ENCODE measurements at places on chromosomes 5 and 9. TPM values are rescaled to one million over a fixed set of nuclear protein-coding genes. Genes with fewer than 3 reads are reported as not detected.
A peak's percentile ranks its signal among the peaks of the same experiment; 100 is the strongest.

Gene TPPP
- 7.5 TPM for total RNA-seq

Gene EMB
- 16.1 TPM for total RNA-seq

DNA sequence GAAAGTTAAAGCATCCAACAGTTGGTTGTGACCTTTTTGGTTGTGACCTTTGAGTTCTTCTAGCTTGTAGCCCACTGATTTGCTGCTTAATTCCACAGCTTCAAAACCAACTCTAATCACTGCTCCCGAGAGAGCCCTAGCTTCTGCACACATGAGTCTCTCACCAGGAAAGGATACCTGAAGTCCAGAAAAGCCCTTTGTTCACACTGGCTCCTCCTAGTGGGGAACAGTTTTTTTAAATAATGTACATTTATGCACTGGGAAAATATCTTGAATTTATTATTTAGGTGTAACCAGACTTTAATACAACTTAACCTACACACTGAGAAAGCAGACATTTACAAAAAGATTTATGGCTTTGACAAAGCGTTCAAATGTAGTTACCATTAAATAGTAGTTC, 120.2 kb upstream of the CCDC152 start:
- no peak for DNase-seq

- DNase-seq: no peak
Measured at GRCh38 chr9:128293091-128293490, 17.0 kb downstream of the SWI5 start.

Gene TRIM7
- total RNA-seq: 3.0 TPM

GRCh38 chr9:128136816-128137793, 9.6 kb upstream of the PTGES2 start:
- DNase-seq: no peak

DNA sequence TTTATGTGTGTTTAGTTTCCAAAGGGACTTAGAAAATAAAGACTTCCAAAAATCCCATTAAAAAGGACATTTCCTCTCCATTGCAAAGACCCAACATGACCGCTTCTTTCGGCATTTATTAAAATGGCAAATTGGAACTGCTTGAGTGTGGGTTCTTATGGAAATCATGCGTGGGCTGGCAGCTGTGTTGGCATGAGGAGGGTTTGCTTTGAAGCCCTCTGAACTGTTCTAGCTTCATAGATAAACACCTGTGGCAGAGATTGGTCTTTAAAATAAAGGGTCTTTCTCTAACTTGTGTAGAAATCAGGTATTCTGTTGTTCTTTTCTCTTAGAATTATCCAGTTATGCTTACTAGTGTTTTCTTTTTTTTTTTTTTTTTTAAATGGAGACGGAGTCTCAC, 55.9 kb upstream of the TEX48 start:
- DNase-seq: no peak

- no peak for DNase-seq
Measured at GRCh38 chr5:192970-193831, 1.9 kb downstream of the LRRC14B start.

DNA sequence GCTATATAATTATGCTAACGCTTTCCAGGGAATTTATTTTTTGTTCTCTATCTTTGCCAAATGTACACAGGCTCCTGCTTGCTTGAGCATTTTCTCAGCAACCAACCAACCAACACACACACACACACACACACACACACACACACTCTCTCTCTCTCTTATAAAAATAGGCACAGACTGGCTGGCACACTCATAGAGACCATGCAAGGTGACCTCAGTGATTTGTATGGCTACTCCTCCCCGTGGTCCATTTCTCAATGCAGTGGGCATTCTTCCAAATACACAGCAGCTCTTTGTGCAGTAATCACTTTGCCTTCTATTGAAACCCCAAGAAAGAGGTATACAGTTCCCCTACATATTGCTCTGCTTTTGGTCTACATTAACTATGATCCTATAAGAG, 416.0 kb downstream of the MAN2A1 start:
- no peak for DNase-seq

GRCh38 chr5:111227801-111228200, 3.6 kb downstream of the CAMK4 start:
- no peak for DNase-seq

- peak; percentile 43 for DNase-seq
Measured at GRCh38 chr9:101485924-101486692, 47.5 kb upstream of the RNF20 start.

GRCh38 chr9:123550797-123551196, 194.8 kb downstream of the CRB2 start:
- DNase-seq: no peak

DNA sequence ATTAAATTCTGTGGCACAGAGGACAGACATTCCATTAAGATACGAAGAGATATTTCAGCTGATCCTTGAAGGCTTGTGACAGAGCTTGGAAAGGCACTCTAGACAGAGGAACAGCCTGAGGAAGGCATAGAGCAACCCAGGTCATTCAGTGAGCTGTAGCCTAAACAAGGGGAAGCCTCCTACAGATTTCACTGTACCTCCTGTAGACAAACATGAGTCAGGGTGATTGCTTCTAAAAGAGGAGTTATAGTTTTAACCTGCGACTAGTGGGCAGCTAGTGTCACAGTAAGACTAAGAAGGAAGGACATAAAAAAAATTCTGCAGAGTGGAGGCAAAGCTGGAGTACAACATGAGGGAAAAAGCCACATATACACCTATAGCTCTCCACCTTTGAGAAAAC, 43.5 kb upstream of the ANKDD1B start:
- no peak for DNase-seq

DNA sequence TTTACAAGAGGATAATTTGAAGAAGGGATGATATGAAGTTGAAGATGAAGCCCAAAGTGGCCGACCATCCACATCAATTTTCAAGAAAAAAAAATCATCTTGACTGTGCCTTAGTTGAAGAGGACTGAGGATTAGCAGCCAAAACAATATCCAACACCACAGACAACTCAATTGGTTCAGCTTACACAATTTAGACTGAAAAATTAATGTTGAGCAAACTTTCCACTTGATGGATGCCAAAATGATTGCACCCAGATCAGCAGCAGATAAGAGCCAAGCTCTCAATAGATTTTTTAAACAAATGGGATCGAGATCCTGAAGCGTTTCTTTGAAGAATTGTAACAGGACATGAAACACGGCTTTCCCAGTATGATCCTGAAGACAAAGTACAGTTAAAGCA, 163.2 kb downstream of the GADD45G start:
- no peak for DNase-seq

Gene MCC
- total RNA-seq: 88.8 TPM

Gene FIBCD1
- not detected for total RNA-seq

- DNase-seq: no peak
Measured at GRCh38 chr9:110116543-110116885, 91.4 kb downstream of the C9orf152 start.

DNA sequence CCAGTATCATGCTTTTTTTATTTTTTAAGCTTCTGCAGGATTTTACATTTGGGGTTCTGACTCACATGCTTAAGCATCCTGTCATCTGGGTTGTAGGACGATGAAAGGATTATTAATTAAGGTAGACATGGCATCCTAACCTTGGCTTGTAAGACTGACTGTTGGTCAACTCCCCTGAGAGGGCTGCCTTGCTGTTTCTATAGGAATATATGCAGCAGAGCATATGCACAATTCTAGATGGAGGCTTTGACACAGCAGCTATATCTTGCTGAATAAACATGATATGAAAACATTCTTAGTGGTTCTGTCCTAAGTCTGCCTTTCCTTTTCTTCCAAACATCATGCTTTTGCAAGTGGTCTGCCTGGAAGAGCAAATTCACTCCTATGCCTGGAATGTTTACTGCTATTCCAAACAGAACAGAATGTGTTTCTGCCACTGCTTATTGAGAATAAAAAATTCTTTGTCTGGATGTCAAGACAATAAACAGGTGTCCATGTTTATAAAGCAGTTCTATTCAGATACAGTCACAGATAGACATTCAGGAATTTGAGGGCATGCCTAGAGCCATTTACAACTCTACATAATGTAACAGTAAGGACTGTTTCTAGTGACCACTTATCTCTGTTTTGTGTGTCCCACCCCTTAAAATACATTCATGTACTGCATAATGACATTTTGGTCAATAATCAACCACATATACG, 166.2 kb upstream of the PPP2R2B start:
- no peak for DNase-seq

GRCh38 chr5:169946743-169947295, 33.5 kb downstream of the INSYN2B start:
- DNase-seq: no peak

DNA sequence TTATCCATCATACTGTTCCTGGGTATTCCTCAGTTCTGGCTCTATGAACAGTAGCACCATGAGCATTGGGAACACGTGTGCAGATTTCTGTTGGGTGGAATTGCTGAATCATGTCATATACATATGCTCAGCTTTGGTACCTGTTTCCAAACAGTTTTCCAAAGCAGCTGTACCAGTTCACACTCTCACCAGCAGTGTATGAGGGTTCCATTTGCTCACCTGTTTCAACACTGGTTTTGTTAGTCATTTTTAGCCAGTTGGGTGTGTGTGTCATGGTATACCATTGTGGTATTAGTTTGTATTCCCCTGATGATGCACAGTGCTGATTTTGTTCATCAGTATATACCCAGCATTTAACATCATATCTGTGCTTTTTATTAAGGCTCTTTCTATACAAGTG, 56.7 kb upstream of the ECM2 start:
- DNase-seq: no peak

- no peak for DNase-seq
Measured at GRCh38 chr5:160747987-160748386, 104.0 kb downstream of the ATP10B start.

All from ureter (tissue), 1 donor.